Gastroesophageal sphincter (tissue), 4 donors: ENCODE measurements at places on chromosomes 3 and 15. TPM values are rescaled to one million over a fixed set of nuclear protein-coding genes. Genes with fewer than 3 reads are reported as not detected.

The RPLP1 gene
- 340 TPM for total RNA-seq

The XYLB gene
- total RNA-seq, result 2.2 TPM

The TGM4 gene
- total RNA-seq, result not detected

The STAC gene
- total RNA-seq, result 12.9 TPM

The MOBP gene
- total RNA-seq, result 0.08 TPM

The WNT5A gene
- 46.3 TPM for total RNA-seq

The XCR1 gene
- total RNA-seq, result 0.07 TPM

GRCh38 chr3:11185564-11186317 is 31.4 kb downstream of the HRH1 start:
- peak; percentile 89 for ATAC-seq

GRCh38 chr15:36208868-36209582 is 370.4 kb upstream of the CDIN1 start:
- ATAC-seq, result no peak

- ATAC-seq, result no peak
Measured at GRCh38 chr3:37905346-37905745, 43.7 kb downstream of the CTDSPL start.

DNA sequence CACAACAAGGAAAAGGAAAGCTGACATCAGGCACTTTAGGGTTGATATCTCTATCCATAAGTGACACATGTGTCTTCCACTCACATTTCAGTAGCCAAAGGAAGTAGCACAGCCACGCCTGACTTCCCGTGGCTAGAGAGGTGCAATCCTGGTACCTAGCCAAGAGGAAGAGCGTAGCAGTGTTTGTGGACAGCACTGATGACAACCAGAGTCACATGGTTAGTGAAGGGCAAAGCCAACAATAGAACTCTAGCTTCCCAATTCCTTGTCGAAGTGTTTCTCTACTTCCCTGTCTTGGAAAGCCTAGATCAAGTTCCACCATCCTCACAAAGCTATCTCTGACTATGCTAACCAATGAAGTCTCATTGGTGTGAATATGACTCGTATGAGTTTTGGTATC is 189.2 kb downstream of the RSL24D1 start:
- peak; percentile 76 for ATAC-seq

DNA sequence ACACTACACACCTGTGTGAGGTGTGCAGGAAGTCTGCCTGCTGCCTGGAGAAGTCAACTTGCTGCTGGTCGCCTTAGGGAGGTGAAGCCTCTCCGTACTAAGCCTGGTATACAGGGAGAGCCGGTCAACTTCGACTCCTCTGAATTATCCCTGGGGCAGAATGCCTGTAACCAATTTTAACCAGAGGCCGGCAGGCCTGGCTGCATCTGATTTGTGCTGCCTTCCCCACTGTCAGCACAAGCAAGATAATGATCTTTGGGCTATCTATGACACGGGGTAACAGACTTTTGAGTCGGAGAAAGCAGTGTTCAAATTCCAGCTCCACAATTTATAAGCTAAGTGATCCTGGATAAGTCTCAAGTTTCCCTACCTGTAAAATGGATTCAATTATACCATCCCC is 42.3 kb downstream of the MAGEF1 start:
- ATAC-seq, result no peak

DNA sequence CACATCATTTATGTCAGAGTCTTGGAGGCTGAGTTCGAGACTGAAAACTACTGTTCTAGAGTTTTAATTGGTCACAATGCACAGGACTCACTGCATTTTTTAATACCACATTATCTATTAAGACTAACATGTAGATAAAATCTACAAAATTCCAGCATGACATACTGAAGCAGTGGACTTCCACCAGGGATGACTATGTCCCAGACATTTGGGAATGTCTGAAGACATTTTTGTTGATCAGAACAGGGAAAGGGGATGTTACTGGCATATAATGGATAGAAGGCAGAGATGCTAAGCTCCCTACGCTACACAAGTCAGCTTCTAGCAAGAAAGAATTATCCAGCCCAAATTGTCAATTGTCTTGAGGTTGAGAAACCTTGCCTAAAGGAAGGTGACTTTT is 419.0 kb upstream of the TGFBR2 start:
- no peak for ATAC-seq

- ATAC-seq, result no peak
Measured at GRCh38 chr15:100055821-100056220, 286.0 kb downstream of the ADAMTS17 start.

- ATAC-seq, result no peak
Measured at GRCh38 chr3:169891886-169892285, 19.5 kb upstream of the SAMD7 start.

DNA sequence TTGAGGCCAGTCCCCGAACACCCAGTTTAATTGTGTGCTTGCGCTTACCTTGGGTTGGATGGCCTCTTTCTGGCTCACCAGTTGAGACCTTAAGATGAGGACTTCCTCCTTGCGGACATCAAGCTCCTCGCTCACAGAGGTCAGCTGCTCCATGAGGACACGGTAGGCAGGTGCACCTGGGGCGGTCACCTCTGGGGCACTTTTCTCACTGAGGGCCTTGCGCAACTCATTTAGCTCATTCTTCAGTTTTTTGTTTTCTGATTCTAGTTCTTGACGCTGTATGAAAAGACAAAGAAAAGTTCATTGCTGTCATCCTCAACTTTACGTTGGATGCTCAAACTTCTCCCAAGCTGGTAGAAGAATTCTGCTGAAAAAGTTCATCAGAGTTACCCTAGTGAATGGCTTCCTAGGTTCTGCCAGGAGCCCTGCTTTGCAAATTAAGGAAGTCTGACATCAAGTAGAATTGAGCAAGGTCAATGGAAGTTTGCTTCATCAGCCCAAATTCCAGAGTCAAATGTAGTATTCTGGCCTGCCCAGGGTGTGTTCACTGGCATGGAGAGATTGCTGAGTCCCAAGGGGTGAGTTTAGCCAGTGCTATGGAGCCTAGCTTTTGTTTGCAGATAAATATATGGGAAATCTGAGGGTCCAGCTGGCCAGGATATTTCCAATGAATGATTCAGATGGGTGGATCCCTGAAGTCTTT is 55.8 kb upstream of the MYO5C start:
- peak; percentile 74 for ATAC-seq

GRCh38 chr15:63093486-63094205 is 28.0 kb upstream of the LACTB start:
- ATAC-seq, result peak; percentile 86

GRCh38 chr15:82159922-82160321 is 102.6 kb downstream of the EFL1 start:
- no peak for ATAC-seq

- no peak for ATAC-seq
Measured at GRCh38 chr3:16203031-16203430, 28.6 kb downstream of the GALNT15 start.

DNA sequence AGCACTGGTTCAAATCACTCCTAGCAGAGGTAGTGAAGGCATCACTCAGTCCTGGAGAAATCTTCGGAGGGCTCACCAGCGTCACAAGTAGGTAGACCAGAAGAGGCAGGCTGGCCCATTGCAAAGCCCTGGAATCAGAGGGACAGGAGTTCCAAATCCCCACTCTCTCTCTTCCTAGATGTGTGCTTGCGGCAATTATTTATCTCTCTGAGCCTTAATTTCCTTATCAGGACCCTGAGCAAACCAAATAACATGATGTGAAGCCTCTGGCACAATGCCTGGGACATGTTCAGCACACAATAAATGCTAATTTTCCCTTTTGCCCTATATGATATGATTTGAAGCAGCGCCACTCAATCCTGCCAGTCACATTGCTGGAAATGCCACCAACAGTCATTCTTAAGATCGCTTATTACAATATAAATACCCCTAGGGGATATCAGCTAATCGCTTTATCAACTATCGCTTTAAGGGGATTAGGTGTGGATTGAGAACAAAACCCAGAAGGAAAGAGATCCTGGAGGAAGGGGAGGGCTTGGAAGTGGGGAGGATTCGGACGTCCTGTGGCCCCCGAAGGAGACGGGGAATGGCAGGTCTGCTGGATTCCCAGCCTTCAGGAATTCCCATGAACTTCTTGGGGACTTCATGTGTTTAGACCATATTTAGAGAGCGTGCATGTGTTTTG is 59.5 kb upstream of the TSEN2 start:
- no peak for ATAC-seq

DNA sequence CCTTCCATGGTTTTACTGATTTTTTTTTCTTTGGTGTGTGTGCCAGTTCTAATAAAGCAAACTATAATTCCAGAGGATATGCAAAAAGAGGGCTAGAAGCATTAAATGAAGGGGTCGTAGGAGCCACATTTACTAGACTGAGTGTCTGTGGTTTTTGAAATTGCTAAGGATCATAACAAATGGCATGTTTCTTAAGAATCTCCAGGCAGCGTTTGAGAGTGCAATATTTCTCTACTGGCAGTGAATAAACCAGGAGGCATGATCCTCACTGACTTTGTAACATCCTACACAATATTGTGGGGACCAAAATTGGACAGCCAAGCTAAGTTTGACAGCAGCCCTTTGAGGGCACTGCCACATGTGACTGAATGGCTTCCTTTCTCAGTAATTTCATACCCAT is 115.9 kb upstream of the CCNL1 start:
- ATAC-seq, result no peak

- no peak for ATAC-seq
Measured at GRCh38 chr15:61122647-61123375, 106.3 kb downstream of the RORA start.

- no peak for ATAC-seq
Measured at GRCh38 chr3:135869439-135870105, 96.0 kb upstream of the PPP2R3A start.

DNA sequence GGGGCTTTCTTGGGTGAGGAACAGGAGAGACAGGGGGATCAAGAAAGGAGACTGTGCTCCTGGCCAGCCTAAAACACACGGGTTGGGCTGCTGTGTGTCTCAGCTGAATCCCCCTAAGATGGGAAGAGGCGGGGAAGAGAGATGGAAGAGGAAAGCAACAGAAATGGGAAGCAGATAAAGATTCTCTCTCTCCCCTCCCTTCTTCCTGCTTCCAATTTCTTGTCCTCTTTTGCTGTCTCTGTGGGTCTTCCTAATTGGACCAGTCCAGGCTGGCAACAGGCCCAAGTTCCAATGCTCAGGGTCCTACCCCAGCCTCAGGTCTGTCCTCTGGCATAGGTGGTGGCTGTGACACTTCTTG is 7.1 kb downstream of the ISLR2 start:
- ATAC-seq, result no peak

DNA sequence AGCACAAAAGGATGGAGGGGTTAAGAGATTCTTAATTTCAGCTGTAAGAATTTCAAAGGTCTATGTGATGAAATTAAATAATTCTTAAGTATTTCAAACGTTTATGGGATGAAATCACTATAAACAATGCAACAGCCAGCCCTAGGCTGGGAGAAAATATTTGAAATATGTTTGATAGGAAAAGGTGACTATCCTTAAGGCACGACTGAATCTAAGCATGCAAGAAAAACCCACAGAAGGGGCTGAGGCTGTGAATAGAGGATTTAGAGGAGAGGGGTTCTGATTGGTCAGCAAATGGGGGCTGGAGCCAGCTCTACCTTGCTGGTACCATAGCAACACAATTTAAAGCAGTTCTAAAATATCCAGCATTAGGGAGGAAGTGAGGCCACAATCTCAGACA is 220.8 kb upstream of the ATP10A start:
- no peak for ATAC-seq

- ATAC-seq, result no peak
Measured at GRCh38 chr3:48092270-48092669, 76.1 kb upstream of the MAP4 start.

DNA sequence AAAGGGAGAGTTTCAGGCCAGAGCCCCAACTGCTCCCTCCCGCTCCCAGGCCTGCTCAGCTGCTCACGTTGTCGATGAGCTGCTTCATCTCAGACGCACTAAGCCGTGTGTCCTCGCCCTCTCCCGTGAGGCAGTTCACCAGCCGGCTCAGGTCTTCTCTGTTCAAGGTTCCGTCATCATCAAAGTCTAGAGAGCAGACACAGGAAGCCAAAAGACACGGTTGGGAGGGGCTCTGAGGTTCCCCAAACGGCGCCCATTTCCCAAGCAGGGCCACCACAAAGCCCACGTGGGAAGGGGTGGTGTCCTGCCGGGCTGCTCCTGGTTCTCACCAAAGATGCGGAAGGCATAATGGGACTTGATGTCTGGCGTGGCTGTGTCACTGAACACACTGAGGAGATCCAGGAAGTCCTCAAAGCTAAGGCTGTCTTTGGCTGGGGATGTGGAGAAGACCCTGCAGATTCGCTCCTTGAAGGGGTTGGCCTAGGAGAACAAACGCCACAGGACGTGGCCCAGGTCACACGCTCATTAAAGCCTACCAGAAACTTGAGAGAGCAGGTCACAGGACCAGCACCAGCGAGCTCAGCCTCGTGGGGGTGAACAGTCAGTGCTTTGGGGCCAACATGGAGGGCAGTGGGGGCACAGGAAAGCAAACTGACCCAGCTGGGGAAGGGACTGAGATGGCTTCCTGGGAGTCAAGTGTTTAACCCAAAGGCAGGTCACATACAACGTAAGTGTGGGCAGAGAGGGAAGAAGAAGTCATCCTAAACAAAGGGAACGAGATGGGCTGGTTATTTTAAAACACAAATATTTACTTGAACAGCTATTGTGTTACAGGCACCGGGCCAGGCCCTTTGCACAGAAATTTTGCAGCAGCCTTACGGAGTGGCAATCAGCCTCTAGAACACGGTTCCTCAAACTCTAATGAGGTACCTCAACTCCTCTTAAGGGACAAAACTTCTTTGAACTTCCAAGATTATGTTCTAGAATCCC is 2.4 kb downstream of the CIB1 start:
- no peak for ATAC-seq

GRCh38 chr15:56281145-56281544 is 37.5 kb upstream of the RFX7 start:
- no peak for ATAC-seq

DNA sequence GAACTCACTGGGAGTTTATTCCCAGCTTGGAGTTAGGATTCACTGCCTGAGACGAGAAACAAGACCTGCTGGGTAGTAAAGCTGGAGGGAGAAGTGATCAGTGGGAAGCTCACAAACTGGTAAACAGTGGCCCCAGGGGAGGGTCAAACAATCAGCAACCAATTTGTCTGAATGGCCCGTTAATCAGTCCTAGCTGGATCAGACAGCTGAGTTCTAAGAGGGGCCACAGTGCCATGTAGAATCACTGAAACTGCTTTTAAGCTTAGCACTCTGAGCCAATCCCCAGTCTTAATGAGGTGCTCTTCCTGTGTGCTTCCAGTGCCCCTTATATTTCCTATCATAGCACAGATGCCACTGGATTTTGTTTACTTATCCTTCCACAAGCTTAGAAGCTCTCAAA is 591.7 kb downstream of the RSL24D1 start:
- no peak for ATAC-seq

GRCh38 chr3:64345371-64345770 is 120.1 kb upstream of the PRICKLE2 start:
- peak; percentile 76 for ATAC-seq

- ATAC-seq, result no peak
Measured at GRCh38 chr3:136543385-136543784, 208.8 kb downstream of the STAG1 start.

- no peak for ATAC-seq
Measured at GRCh38 chr3:52015438-52016228, 19.9 kb upstream of the RPL29 start.

GRCh38 chr3:107208100-107208499 is 169.1 kb upstream of the CCDC54 start:
- peak; percentile 89 for ATAC-seq
